HFFc6 (cell line): ENCODE measurements at places on chromosomes 7 and 10.

DNA sequence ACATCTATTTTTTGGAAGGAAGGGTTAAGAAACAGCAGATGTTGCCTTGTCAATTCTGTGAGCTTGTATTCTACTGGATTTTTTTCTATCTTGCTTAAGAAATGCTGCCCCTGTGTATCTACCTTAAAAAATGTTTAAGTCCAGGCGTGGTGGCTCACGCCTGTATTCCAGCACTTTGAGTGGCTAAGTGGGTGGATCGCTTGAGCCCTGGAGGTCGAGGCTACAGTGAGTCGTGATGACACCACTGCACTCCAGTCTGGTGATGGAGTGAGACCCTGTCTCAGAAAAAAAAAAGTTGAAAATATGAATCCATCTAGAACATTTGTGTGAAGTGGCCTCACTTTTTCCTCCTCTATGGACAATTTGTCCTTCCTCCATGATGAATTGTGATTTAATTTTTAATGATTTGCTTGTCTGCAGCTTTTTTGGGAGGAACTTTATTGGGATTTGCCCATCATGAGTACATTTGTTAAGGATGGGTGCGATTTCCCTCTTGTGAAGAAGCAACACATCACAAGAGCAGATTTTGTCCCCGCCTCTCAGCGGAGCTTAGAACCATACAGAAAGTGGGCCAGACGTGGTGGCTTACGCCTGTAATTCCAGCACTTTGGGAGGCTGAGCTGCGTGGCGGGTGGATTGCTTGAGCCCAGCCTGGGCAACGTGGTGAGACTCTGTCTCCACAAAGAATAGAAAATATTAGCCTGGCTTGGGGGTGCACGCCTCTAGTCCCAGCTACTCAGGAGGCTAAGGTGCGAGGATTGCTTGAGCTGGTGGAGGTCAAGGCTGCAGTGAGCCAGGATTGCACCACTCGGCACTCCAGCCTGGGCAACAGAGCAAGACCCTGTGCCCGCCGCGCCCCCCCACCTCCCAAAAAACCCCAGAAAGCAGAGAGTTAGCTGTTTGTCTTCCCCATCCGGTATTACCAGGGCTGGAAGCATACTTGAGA lies 57.7 kb downstream of the DNAJB6 start:
- DNase-seq = no peak

DNA sequence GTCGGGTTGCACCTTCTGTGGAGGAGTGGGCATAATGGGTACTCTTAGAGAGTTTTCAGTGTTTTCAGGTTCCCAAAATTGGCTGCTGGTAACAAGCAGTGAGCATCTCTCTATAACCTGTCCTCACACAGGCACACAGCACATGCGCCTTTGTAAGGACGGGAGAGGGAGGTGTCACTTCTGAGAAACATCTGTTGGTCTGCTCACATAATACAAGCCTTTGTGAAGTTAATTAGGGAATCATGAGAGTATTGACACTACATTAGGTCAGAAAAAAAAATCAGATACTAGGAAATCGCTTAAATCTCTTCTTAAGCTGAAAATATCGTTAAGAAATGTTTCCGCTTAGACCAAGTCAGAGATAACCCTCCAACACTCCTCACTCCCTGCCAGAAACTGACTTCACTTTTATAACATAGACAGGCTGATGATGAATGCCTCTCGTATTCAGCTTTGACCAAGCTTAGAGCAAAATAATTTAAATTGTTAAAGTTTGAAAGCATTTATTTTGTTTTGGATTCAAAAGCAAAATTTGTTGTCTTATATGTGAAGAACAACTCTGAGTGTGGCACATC lies 769.7 kb downstream of the TNS3 start:
- DNase-seq = no peak

- no peak for DNase-seq
Observed at GRCh38 chr7:131014906-131015656, 281.1 kb upstream of the KLF14 start.

DNA sequence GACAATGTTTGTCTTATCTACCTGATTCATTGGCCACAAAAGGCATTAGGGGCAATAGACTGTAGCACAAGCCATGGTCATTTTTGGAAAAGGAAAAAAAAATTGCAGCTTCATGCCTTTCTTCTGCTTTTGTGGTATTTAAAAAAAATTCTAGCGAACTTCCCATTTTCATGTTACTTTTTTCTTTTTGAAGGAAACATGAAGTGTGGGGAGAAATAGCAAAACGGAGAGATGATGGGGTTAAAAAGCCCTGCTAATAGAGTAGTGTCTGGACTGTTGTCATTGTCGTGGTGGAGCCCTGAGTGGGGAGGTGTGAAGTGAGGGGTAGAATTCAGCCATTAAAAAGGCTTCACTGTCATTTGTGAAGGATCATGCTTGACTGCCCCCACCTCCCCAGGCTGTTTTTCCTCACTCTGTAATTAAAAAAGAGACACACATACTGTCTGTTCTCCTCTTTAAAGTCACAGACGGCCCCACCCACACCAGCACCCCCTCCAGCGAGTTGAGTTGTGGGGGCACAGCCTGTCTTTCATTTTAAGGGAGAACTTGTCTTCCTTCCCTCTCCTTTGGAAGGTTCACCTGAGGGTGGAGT lies 272.4 kb downstream of the CREB5 start:
- no peak for DNase-seq

DNA sequence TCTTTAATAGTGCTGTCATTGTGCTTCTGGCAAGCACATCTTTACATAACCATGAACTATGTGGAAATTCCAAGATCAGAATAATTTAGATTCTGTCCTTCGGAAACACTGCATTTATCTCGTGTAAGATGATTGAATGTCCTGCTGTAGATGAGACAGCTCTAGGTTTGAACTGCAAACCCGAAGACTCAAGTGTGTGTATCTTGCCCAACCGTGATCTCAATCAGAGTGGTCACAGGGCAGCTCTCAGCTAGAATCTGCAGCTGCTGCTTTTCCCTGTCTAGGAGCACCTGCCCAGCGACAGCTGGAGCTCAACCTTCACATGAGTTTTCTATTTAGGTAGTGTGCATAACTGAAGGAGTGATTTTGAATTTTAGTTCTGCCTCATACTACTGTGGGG lies 17.5 kb upstream of the KIF20B start:
- DNase-seq = no peak

DNA sequence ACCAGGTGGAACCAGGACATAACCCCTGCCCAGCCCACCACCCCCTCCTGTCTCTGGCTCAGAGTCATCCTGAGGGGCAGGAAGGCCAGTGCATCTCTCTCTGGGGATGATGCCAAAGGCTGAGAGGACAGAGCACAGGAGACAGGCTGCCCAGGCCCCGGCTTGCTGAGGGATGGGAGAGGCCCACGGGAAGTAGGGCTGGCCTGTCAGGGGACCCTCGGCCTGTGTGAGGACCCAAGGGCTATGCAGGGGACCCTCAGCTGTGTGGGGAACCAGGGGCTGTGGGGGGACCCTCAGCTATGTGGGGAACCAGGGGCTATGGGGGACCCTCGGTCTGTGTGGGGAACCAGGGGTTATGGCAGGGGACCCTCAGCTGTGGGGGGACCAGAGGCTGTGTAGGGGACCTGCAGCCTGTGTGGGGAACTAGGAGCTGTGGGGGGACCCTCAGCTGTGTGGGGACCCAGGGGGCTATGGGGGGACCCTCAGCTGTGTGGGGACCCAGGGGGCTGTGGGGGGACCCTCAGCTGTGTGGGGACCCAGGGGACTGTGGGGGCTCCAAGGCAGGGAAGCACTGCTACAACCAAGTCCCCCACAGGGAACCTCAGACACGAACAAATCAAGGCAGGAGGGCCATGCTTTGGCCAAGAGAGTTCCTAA lies 27.7 kb downstream of the EBF3 start:
- no peak for DNase-seq

GRCh38 chr10:80260295-80261243 lies 28.9 kb downstream of the MAT1A start:
- DNase-seq = peak; percentile 4

- DNase-seq = peak; percentile 60
Observed at GRCh38 chr7:154913638-154914307, 89.2 kb downstream of the PAXIP1 start.

GRCh38 chr7:113684165-113684564 lies 234.6 kb downstream of the PPP1R3A start:
- DNase-seq = no peak

- no peak for DNase-seq
Observed at GRCh38 chr10:49540056-49540797, 1.3 kb upstream of the ERCC6 start.

DNA sequence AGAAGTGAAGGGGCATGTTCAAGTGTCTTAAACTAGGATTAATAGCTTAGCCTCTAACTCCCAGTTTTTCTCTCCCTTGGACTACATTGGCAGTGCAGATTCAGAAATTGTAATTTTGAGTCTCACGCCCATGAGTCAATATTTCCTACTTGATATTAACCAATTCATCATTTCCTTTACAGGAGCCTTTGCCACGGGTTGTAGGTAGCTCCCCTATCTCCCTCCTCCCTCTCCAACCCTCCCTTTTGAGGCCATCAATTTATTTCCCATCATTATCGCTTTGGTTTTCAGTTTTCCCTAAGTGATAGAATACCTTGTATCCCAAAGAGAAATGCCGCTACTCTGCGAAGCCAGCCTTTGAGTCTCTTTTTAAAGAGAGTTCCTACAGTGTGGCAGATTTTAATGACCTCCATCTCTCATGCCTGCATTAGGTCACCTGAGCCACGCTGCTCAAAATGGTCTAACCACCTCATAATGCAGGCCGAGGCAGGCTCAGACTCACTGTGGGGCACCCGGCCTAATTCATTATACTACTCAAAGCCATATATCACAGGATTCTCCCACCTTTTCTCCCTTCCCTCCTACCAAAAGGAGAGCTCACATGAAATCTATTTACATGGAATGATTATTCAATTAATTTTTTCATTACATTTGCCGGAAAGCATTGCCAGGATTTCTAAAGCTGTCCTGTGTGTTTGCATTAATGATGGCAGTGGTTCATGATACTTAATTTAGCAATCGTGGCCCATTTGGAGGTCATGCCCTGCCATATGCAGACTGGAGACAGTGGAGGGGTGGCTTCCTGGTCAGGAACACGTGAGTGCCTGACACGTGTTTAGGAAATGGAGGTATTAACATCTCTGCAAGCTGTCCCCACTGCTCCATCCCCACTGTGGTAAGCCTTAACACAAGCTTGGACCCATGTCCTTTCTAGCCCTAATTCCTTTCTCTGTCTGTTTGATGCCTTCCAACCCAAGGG lies 448.2 kb upstream of the AUTS2 start:
- DNase-seq = no peak

- DNase-seq = no peak
Observed at GRCh38 chr7:44128721-44129582, 5.6 kb upstream of the POLD2 start.

- DNase-seq = no peak
Observed at GRCh38 chr10:108771106-108771505, 1152.2 kb downstream of the XPNPEP1 start.

GRCh38 chr7:115827305-115828045 lies 203.1 kb downstream of the TFEC start:
- DNase-seq = no peak

DNA sequence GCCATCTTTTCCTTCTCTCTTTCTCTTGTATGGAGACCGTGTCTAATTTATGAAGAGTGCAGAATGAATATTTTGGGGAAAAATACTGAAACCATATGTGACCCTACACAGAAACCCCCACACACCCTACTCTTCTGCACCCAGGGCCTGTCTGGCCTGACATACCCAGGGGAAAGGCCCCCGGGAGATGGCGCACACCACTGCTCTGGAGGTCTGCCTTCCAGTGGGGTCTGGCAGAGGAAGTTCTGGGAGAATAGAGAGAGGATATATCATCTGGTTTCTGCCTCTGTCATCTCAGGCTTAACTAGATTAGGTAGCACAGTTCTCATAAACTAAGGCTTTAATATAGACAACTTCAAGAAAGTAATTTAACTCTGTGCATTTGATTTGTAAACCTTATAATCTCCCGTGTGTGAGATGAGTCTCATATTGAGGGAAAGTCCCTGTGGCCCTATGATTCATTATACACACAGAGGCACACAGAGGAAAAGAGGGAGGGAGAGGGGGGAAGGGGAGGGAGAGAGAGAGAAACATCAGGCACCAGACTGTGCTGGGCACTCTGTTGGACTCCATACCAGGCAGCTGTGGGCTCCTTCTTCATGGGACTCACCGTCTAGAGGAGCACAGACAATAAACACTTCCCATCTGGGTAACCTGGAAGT lies 123.3 kb downstream of the AOAH start:
- DNase-seq = no peak

DNA sequence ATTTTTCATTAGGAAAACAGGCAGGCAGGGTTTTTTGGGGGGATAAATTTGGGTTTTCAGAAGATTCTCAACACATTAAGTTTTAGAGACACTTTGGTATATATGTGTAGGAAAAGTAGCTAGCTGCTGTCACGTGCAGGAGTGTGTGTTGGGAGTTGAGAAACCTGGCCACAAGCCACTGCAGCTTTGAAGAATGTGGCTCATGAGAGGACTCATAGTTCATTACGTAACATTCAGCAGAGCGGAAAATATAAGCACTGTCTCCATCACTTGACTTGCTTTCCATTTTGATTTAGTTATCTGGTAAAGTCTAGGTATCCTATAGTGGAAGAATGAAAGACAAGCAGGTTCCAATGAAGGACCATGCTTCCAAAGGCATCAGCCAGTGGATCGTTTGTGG lies 31.2 kb downstream of the SMNDC1 start:
- peak; percentile 47 for DNase-seq

DNA sequence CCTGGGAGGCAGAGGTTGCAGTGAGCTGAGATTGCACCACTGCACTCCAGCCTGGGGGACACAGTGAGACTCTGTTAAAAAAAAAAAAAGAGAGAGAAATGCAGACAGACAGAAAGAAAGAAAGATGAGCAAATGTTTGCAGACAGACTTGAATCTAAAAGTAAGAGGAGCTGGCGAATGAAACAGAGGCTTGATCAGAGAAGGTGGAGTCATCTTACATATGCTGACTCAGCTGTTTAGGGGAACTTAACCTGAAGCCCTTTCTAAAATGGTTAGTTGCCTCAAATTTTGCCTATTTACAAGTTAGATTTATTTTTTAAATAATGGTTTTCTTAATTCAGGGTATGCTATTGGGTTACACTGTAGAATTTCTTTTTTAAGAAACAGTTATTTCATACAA lies 5.4 kb downstream of the FAM171A1 start:
- no peak for DNase-seq

DNA sequence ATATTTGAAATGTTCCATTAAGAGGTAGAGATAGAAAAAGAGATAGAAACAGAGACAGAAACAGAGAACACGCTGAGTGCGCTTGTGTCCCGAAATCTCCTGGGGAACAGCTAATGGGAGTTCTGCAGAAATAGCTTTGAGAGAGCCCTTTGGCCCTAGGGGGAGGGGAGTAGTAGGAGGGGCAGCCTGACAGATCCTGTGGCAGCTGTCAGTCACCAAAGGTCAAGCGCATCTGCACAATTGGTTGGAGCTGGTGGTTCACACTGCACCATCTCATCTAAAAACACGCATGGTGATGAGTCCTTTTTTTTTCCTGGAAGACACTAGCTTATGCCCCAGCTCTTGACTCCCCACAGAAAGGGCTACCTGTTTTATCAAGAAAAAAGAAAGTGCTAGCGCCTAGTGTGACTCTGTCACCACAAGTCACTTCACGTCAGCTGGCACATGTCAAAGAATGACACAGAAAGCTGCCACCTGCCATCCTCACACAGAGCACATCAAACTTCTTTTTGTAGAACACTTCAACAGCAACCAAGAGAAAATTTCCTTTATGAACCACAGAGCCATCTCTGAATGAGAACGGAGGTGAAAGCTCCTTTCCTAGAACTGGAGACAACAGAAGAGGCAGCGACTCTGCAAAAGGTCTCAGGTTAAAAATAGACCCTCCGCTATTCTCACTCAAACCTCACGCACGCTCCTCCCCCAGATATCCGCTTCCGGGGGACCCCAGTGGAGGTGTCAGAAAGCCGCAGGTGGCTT lies 125.7 kb downstream of the GFRA1 start:
- DNase-seq = no peak

- DNase-seq = peak; percentile 52
Observed at GRCh38 chr7:34759477-34760125, 101.6 kb downstream of the NPSR1 start.
